ENCODE measurements at places on chromosomes 1 and 21. TPM values are rescaled to one million over a fixed set of nuclear protein-coding genes. Genes with fewer than 3 reads are reported as not detected.

GRCh38 chr1:33343539-33343938, 22.6 kb upstream of the A3GALT2 start:
- DNase-seq: no peak

- no peak for DNase-seq
Observed at GRCh38 chr21:45105906-45106485, 31.6 kb downstream of the ADARB1 start.

DNA sequence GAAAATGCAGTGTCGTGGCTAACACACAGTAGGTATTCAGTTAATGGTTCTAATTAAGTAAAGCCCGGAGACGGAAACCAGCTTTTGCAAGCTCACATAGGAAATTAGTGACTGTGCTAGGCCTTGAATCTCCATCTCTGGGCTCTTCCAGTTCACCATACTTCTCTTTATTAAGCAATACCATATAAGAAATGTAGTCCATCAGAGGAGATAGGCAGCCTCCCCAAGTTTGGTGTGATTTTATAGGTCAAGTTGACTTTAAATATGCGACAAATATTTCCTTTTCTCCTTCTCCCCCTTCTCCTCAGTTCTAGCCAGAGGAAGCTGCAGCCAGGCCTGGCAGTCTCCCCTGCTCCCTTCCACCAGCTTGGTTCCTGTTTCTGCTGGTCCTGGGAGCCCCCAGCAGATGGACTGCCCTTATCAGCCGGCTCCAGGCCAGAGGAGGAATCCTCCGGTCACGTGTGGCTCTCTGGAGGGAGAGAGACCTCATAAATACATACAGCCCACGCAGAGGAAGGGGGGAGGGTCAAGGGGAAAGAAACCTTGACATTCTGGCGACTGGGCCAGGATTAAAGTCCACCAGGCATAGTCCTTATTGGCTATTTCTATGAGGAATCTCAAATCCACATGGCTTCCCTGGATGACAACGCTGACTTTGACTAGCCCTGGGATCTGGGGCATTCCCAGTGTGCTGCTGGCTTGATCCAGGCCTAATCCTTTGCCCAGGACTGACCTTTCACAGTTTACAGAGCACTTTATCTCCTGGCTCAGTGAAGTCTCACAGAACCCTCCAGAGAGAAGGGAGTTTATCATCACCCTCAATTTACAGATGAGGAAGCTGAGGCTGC, 115.1 kb upstream of the JUN start:
- peak; percentile 98 for DNase-seq

- no peak for DNase-seq
Observed at GRCh38 chr1:37288900-37289299, 185.5 kb upstream of the ZC3H12A start.

- no peak for DNase-seq
Observed at GRCh38 chr1:99748419-99748818, 18.0 kb downstream of the FRRS1 start.

DNA sequence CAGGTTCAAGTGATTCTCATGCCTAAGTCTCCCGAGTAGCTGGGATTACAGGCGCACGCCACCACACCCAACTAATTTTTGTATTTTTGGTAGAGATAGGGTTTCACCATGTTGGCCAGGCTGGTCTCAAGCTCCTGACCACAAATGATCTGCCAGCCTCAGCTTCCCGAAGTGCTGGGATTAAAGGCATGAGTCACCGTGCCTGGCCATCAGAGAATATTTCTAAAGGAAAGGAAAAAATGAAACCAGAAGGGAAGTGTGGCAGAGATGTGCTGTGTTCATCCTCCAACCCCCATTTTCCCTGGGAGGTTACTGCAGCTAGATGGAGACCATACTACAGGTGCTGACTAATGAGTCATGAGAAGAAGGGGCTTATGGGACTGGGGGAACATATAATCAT, 964.1 kb downstream of the TTLL7 start:
- DNase-seq: no peak

GRCh38 chr1:6330410-6330911, 63.1 kb downstream of the ACOT7 start:
- no peak for DNase-seq

GRCh38 chr1:200238311-200238710, 171.5 kb downstream of the ZNF281 start:
- no peak for DNase-seq

- peak; percentile 71 for DNase-seq
Observed at GRCh38 chr1:247054992-247055415, 23.6 kb downstream of the ZNF670 start.

DNA sequence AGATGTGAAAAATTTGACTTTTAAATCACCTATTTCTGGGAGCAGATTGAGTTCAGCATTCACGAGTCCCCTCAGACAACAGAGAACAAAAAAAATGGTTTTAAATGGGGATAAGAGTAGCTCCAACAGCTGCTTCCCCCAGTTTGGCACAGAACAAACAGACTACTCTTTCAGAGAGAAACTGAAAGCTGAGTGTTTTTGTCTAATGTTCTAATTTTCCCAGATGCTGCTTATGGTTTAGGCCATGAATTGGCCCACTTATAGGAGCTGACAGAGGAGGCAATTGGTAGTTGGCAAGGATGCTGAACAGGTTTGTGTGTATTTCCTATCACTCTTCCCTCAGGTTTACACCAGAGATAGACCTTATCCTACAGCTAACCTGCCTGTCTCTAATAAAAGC, 1637.4 kb upstream of the PRMT6 start:
- no peak for DNase-seq

GRCh38 chr1:37133276-37134145, 99.2 kb upstream of the GRIK3 start:
- no peak for DNase-seq

DNA sequence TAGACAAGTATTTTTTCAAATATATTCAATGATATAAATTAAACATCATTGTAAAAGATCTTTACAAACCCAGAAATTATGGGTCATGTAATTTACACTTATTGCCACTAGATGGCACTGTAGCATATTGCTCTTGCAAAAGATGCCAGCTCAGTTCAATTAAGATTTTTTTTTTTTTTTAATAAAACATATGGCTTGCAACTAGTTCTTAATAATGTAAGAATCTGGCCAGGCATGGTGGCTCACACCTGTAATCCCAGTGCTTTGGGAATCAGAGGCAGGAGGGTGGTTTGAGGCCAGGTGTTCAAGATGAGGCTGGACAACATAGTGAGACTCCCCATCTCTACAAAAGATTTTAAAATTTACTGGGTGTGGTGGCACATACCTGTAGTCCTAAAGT, 49.4 kb upstream of the DESI2 start:
- DNase-seq: peak; percentile 36

- DNase-seq: peak; percentile 75
Observed at GRCh38 chr1:65001231-65001792, 35.0 kb upstream of the JAK1 start.

- DNase-seq: no peak
Observed at GRCh38 chr1:15933684-15934083, 42.2 kb downstream of the ZBTB17 start.

- no peak for DNase-seq
Observed at GRCh38 chr1:110305900-110306420, 33.2 kb upstream of the RBM15 start.

DNA sequence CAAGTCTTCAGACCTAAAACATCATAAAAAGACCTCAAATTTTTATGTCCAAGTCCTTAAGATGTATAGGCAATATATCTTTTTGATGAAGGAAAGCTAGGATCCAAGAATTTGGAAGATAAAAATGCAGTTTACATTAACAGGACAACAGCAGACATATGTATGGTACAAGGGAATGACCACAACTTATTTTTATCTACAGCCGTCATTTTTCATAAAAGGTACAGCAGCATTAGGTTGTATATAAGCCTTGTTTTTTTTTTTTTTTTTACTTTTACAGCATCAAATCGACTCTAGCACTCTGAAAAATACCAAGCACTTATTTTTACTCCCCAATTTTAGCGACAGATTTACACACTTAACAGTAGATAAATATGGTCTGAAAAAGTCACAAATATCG, 1.3 kb downstream of the SRSF10 start:
- peak; percentile 26 for DNase-seq

DNA sequence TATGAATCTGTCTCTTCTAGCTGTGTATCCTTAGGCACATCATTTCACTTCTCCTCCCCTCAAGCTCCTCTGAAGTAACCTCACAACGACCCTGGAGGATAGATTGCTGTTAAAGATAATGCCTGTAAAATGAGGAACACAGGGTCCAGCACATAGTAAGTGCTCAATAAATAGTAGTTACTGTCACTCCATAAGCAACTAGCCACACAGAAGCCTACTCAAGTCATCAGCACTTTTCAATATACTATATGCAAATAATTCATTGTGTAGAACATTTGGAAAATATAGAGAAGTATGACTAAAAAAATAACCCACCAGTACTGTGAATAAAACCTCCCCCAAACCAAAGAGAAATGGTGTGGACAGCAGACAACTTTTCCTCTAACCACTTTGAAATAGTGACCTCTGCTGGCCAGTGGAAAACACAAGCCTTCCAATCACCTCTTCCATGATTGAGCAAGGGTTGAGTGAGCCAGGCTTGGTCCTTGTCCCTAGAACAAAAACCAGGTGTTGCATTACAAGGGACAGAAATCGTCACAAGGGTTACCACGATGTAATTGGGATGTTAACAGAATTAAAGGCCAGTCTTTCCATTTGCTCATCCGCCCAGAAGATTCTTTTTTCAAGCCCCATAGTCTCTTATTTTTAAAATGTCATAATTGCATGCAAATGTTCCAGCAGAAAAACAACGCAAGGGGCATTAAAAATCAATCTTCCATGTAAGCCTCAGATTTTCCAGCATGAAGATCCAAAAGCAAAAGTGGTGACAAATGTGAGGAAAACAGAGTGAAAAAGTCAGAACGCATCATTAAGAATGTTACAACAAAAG, 15.7 kb upstream of the GLIS1 start:
- peak; percentile 49 for DNase-seq

The RGS13 gene
- total RNA-seq: not detected

The NBPF3 gene
- total RNA-seq: 6.5 TPM

The LCE1B gene
- total RNA-seq: not detected

The FCRL4 gene
- not detected for total RNA-seq

The TNFSF4 gene
- 59.6 TPM for total RNA-seq

The ASCL5 gene
- total RNA-seq: not detected
